ENCODE measurements at places on chromosomes 12 and 14.

DNA sequence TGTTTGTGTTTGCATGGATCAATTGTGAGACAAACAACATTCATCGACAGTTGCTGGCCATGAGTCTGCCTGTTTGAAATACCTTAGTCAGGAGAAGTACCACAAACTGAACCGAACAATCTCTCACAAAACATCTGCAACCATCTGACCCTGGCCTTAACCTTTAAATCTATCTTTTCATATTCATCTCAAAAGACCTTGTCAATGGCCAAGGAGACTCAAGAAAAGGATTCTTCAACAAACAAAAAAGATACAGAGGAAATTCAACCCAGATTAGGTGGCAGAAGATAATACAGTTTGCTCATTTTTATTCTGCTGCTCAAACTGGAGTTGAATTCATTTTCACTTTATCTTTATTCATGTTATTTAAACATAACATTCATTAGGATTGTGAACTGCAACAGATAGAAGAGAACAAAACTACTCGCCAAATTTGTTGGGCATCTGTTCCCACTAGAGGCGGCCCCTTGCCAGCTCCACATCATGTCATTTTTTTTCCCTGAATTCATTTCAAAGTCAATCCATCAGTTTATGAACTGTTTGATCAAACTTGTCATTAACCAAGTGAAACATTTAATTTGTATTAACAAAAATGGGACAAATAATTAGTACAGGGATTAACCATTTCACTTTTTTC is 152.3 kb upstream of the OTX2 start:
- DNase-seq, result no peak

GRCh38 chr12:53289891-53290290 is 5.5 kb upstream of the PFDN5 start:
- no peak for DNase-seq

DNA sequence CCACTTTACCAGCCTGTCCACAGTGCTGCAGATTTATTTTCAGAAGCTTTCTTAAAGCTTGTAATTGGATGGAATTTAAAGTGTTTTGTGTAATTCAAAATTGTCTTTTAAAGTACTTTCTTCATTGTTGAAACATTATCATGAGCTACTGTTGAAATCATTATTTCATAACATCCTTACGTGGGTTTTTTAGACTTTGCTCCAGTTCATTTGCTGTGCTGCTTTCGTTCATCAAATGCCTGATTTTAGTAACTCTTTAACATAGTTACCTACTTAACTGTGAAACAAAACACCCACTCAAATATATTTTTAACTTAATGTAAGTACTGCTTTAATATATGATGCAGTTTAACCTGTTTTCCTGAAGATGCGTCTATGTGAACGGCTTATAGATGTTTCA is 47.5 kb downstream of the PIWIL1 start:
- no peak for DNase-seq

DNA sequence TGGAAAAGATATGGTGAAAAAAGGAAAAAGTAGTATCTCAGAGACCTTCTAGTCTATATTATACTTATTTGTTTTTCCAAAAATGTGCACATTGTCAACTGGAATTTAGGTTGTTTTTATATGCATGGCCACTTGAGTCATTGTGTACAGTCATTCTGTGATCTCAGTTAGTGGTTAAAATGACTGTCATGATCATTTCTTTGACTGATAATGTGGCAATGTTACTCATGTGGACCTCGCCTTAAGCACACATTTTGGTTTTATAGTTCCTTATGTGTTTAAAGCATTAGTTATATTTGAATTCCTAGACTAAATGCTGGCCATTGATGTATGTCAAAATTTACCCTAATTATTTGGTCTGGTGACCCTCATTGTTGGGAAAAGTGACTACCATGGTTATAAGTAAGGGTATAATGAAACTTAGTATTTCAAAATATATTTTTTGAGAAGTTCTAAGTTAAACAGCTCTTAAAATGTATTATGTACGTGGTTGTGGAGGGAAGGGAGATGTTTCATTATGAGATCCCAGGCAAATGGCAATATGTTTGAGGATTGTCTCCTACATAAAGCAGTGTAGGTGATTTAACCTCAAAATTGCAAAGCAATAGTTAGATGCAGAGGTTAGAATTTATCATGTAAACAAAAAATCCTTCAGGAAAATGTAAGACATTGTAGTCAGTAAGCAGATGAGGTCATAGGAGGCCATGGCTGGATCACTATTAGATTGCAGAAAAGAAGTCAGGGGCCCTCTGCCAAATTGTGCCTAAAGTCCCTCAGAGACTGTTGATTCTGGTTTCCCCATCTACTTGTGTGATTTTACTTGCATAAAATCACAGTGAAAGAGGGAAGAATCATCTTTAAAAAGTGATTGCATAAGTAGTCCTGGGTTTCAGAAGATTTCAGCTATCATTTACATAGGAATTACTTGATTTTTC is 17.5 kb downstream of the PNMA1 start:
- no peak for DNase-seq

DNA sequence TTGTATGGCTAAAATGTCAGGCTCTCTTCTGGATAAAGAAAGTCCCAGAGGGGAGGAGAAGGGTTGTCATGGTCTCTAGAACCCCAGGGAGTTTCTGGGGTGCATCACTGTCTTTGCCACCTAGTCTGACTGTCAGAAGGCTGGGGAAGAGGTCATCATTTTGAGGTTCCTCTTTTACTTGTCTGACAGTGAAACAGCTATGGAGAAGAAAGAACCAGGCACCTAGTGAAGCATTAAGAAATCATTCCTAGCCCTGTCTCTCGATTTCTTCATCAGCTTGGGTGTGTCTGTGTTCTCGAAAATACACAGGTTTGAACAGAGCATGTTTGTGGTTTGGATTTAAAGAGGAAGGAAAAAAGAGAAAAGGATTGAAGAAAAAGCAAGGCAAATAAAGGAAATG is 158.7 kb upstream of the LRIG3 start:
- no peak for DNase-seq

DNA sequence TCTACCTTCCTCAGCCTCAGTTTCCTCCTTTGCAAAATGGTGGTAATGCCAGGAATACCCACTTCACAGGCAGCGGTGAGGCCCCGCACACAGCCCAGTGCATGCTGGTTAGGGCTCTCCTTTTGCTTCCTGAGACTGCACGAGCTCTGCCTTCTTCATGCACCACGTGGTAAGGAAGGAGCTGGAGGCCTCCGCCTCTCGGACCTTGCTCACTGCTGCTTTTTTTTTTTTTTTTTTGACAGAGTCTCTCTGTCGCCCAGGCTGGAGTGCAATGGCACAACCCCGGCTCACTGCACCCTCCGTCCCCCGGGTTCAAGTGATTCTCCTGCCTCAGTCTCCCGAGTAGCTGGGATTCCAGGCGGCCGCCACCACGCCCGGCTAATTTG is 18.1 kb downstream of the TAMALIN start:
- no peak for DNase-seq

GRCh38 chr14:101289911-101290310 is 271.4 kb upstream of the DIO3 start:
- no peak for DNase-seq

- peak; percentile 70 for DNase-seq
These were observed 10.2 kb downstream of the OR6S1 start for GRCh38 chr14:20631023-20631879.

DNA sequence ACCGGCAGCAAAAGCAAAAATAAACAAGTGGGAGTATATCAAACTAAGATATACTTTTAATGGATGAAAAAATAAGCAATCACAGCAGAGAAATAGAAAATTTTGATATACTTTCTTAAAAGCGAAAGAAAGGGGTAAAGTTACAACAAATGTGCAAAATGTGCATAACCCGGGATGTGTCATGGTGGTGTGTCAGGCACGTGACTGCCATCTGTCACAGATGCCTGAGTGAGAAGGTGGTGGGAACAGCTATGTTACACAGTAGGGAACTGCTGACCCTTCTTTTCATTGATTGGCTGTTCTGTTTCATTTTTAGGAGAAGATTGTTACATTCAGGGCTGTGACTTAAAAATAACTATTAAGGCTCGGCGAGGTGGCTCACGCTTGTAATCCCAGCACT is 168.1 kb upstream of the PELI2 start:
- no peak for DNase-seq

- no peak for DNase-seq
These were observed 492.2 kb downstream of the APAF1 start for GRCh38 chr12:99137124-99137855.

GRCh38 chr12:54126696-54127537 is 61.9 kb downstream of the SMUG1 start:
- peak; percentile 66 for DNase-seq

DNA sequence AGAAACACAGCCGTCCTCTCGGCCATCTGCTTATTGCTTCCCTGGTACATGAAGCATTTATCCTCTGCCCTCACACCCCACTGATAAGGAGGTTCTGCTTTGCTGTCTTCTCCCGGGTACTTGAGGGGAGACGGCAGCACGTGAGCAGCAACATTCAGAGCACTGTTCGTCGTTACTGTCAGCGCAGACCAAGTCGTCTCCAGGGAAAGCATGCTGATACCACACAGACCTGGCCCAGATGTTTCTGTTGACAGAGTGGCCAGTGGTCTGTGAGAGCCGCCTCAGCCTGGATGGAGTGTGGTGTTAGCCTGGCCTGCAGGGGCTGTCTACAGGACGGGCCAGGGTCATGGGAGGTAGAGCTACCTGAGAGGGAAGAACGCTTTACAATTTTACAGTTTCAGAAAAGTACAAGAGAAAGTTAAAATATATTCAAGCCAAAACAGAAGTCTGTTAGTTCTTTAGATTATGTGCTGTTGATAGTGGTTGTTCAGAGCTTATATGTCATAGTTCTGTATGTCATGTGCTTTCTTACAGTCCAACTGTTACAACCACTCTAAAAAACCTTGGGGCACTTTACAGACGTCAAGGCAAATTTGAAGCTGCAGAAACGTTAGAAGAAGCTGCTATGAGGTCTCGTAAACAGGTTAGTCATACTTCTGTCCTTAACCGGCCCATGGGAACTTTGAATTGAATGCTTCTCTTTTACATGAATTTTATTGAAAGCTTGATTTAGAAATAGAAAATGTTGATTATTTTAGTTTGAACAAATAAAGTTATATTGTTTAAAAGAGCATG is 38.2 kb downstream of the XRCC3 start:
- DNase-seq, result no peak

- no peak for DNase-seq
These were observed 327.3 kb upstream of the TMTC1 start for GRCh38 chr12:30110958-30111586.

- peak; percentile 63 for DNase-seq
These were observed 13.2 kb upstream of the ARF6 start for GRCh38 chr14:49879646-49880204.

DNA sequence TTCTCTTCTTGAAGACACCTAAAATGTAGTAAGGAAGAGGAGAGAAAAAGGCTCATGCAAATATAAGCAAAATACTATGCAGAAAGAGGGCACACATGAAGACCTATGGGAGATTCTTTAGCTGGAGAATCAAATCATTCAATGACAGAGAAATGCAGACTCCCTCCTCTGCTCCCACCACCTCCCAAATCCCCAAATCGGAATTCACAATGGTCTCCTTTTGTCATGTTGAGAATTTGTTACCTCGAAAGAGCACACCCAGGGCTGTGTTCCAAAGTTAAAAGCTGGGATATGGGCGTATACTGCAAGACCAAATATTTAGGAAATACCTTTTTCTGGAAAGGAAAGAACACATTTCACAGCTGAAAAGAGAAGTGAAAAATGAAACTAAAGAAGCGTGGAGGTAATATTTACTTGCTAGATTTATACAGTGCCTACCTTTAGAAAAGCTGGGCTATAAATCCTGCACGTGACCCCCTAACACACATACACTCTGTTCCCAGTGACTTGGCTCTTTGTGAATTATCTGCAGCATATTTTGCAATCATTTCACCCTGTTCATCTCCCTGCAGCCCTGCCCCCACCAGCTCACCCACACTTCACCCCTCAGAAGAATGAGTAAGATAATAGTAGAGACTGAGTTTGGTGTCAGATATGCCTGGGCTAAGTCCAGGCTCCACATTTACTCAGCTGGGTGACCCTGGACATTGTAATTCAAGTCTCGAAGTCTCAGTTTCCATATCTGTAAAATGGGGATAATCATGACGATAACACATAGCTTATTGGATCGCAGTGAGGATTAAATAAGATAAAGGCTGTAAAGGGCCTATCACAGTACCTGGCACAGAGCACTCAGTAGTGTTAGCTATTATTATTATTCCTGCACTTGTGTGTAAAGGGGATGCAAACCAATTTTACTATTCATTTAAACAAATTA is 2.9 kb upstream of the CACNA1C start:
- DNase-seq, result no peak

DNA sequence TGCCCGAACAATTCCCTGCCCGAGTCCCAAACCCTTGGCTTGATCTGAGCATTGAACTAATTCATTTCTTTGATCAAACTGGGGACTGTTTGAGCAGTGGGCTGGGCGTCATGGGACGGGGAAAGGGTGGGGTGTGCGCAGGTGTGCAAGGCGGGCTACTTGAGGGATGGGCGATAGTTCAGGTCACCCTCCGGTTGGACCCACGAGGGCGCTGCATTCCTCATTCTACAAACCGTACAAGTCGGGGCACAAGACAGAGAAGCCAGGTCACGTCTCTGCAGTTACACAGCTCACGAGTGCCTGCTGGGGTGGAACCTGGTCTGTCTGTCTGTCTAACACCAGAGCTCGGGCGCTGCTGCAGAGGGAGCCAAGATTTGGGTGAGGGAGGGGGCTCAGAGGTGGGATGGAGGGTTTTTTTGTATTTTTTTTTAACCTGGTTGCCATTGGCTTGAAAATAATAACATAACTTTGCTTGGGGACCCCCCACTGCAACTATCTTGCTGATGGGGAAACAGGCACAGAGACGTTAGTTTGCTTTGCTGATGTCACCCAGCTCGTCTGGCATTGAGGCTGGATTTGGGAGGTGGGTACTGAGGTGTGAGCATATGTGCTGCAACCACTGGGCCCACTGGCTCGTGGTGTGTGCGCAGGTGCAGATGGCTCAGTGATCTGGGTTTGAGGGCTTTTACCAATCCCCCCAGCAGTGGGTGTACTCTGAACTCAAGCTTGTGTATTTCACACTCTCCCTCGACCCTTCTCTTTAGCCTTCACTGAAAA is 7.6 kb upstream of the RTL1 start:
- no peak for DNase-seq

DNA sequence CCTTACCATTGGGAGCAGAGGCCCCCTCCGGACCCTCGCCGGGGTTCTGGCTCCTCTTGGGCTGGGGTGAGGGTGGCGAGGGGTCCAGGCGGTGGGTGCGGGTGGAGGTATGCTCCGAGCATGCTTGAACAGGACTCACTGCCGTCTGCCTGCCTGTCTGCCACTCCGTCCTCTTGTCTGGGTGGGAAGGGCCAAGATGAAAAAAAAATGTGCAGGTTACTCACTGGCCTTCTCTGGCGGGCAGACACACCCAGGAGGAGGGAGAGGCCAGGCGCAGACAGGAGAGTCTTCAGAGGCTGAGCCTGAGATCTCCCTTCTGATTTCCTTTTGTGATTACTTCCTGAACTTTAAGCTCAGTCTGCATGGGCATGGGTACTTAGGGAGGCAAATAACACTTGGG is 76.1 kb downstream of the STON2 start:
- DNase-seq, result peak; percentile 73
